NCI-H69 (cell line): ENCODE measurements at places on chromosomes 3 and 15.

DNA sequence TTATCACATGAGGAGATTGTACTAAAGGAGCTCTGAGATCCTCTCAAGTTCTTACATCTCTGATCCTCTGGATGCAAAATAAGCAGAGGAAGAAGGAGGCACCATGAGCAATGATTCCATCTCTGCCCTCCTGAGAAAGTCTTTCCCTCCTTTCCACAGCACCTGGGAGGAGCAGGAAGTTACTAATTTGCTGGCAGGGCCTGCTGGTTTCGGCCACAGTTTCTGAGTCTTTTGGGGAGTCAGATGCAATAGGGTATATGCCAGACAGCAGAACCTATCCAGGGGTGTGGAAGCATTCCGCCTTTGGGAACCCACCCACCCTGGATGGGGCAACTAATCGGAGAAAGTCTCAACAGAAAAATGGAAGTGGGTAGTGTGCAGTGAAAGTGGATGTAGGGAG, 38.5 kb upstream of the SPTSSB start:
- DNase-seq = no peak

- DNase-seq = peak; percentile 7
Measured at GRCh38 chr3:51819709-51820406, 40.8 kb upstream of the IQCF6 start.

DNA sequence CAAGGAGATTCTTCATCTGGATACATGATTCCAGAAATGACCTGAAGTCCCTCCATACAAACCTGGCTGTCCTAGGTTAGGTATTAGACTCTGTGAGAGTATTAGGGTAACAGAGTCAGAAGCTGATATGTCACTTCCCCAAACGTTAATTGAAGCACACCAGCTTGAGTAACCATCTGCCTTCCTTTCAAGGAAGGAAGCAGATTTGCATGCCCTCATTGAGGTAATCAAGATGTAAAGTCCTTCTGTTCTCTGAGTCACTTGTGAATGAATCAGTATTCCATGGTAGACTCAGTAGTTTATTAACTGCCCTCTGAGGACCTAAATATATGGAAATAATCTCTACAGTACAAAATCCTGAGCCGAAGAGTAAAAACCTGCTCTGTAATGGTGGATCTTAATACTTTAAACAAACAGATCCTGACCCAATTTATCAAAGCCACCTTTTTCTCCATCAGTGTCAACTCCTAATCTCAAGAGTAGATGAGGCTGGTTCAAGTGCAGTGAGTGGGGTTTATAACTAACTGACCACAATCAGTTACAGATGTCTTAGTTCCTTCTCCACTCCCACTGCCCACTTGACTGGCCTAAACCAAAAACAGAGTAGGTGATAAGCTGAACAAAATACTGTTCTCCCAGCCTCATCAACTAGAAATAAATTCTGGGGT, 246.2 kb upstream of the CHRM5 start:
- DNase-seq = no peak

DNA sequence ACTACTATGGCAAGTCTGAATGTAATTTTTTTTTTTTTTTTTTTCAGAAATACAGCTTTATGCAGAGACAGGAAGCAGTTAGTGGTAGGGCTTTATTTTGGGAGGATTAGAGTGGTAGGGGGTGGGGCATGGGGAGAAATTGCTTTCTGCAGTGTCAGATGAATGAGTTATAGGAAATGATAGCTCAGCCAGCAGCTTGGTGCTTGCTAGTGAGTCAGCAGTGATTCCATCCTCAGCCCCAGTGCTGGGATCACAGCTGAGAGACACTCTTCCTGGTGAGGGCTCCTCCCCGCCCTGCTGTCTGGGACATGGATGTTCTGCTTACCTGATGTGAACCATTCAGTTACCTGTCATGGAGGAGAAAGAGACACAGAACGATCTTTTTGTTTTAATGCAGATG, 39.6 kb downstream of the SEMA6D start:
- DNase-seq = peak; percentile 60

- DNase-seq = peak; percentile 14
Measured at GRCh38 chr3:59374818-59375211, 325.0 kb upstream of the CFAP20DC start.

DNA sequence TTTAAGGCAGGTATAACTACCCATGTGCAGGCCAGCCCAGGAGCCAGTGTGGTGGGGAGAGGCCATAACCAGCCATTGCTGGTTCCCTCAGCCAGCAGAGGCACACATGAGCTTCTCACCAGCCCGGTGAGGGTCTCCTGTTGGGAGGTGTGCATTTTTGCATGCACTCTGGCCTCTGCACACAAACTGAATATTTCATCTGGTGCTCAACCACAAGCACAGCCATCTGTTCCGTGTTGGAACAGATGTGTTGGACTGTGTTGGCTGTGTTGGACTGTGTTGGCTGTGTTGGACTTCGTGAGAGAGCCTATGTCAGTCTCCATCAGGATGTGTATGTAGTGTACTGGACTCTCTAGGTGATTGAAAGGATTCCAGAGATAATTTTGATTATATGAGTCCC, 67.2 kb downstream of the RPL39L start:
- peak; percentile 4 for DNase-seq

DNA sequence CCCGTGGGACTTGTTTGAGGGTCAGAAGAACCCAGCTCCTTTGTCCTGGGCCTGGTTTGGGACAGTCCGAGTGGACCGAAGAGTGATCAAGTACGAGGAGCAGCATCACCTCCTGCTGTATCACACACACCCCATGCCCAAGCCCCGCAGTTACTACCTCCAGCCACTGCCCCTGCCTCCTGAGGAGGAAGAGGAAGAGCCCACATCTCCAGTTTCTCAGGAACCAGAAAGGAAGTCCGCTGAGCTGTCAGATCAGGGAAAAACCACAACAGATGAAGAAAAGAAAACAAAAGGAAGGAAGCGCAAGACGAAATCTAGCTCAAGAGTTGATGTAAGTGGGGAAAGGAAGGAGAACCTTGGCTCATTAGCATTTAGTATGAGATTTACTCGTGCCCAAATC, 3.3 kb upstream of the P2RY12 start:
- DNase-seq = no peak

GRCh38 chr15:95600884-95601283, 729.6 kb upstream of the NR2F2 start:
- DNase-seq = no peak

- no peak for DNase-seq
Measured at GRCh38 chr3:139521144-139521543, 18.4 kb downstream of the RBP1 start.
